ENCODE measurements at places on chromosomes 5 and 9.

GRCh38 chr9:89687188-89687587 is 82.4 kb downstream of the GADD45G start:
- no peak for DNase-seq

DNA sequence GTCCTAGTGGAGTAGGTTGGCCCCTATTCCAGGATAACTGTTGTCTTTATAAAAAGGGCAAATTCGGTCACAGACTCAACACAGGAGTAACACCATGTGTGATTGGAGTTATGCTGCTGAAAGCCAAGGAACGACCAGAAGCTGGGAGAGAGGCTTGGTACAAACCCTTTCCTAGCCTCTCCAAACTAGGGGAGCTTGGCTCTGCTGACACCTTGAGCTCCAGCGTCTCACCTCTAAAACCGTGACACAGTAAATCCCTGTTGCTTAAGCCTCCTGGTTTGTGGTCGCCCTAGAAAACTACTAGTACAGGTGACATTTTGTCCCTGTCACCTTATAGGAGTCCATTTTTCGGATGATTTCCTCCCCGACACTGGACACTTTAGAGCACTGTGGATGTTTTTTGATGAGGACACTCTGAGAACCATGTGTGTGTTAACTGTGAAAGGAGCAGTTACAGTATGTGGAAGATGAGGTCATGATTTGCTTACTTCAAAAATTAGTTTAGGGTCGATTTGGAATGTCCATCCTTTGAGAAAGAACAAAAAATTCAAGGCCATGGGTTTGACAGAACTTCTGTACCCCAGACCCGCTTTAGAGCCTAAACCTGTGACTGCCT is 167.0 kb downstream of the PDZD2 start:
- DNase-seq = no peak

GRCh38 chr5:175351897-175352590 is 91.9 kb downstream of the DRD1 start:
- no peak for DNase-seq

GRCh38 chr5:69231851-69232250 is 2.8 kb upstream of the CDK7 start:
- DNase-seq = peak; percentile 3

DNA sequence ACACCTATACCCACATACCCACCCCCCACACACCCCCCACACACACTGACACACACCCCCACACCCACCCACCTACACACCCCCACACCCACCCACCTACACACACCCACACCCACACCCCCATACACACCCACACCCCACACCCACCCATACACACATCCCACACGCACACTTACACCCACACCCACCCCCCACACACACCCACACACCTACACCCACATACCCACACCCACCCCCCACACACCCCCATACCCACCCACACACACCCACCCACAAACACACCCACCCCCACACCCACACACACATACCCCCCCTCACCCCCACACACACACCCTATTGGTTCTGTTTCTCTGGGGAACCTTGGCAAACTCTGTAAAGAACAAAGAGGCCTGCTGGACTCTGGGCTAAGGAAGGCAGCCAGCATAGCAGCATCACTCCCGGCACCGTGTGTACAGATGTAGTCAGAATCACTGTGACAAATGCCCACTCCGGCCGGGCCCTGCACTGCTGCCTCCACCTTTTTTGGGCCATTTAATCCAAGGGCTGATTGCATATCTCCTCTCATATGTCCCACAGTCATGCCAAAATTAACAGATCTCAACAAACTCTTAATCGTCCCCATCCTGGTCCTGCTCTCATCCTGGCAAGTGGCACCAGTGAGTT is 42.3 kb downstream of the COL23A1 start:
- peak; percentile 16 for DNase-seq

DNA sequence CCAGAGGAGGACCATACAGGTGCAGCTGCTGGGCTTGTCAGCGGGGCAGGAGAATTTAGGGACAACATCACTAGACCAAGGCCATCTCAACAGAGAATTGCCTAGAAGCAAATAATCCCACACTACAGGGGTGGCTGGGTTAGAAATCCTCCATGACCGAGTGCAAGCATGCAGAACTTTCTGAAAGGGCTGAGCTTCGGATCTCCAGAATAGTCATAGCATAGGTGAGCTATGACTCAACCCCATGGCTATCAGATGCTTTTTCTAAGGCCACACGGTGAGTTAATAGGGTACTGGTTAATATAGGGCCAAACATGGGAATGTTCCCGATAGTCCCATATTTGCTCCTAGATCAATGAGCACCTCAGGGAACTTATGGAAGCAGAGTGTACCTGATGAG is 4.2 kb downstream of the KCNIP1 start:
- DNase-seq = no peak

- DNase-seq = no peak
Measured at GRCh38 chr5:73030995-73031394, 75.2 kb downstream of the FCHO2 start.

DNA sequence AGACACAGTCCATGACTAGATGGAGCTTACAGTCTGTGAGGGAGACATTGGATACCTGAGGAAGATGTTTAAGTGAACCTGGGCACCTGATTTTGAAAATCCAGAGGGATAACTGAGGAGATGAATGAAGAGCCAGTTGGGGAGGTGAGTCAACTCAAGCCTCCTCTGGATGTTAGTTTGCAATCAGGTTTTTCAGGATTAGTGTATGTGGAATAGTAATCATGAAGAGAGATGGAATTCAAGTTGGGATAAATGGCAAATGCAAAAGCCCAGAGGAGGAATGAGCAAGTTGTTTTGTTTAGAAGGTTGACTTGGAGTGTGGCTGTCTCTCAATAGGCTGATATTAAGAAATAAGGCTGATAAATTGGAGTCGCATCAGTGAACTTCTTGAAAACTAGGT is 28.9 kb downstream of the PRDM6 start:
- DNase-seq = no peak

Measured in C1 segment of cervical spinal cord (tissue), 14 donors.